ENCODE measurements at places on chromosomes 5 and 9. TPM values are rescaled to one million over a fixed set of nuclear protein-coding genes. Genes with fewer than 3 reads are reported as not detected.

Gene NEUROG1
- polyA plus RNA-seq = not detected

- no peaks in the 10 kb centered on the region for H3K27me3 ChIP-seq
- H3K27ac ChIP-seq = no peak overlapping the region
- no peak for DNase-seq
- H3K4me1 ChIP-seq = no peaks in the 10 kb centered on the region
- no peak overlapping the region for H3K4me3 ChIP-seq
Measured at GRCh38 chr5:93219641-93220145, 361.3 kb downstream of the NR2F1-AS1 start.

DNA sequence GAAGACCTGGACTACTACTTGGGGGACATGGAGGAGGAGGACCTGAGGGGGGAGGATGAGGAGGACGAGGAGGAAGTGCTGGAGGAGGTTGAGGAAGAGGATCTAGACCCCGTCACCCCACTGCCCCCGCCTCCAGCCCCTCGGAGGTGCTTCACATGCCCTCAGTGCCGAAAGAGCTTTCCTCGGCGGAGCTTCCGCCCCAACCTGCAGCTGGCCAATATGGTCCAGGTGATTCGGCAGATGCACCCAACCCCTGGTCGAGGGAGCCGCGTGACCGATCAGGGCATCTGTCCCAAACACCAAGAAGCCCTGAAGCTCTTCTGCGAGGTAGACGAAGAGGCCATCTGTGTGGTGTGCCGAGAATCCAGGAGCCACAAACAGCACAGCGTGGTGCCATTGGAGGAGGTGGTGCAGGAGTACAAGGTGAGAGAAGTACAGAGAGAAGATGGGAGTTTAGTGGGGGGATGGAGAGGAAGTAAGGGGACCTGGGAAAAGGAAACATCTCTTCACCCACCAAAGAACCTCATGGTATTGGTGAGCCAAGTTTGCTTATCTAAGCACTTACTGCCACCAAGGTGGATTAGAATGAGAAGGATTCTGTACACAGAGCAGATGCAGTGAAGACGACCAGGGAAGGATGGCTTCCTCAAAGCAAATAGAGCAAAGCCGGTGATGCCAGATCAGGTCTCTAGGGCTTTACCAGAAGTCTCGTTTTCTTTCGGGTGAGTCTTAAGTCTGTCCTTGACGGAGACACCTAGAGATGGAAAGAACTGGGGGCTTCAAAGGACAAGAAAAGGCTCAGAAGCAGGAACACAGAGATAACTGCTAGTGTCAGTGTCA is 1.5 kb downstream of the TRIM41 start:
- H3K27ac ChIP-seq = peak overlapping the region; percentile 91
- H3K36me3 ChIP-seq = no peaks in the 10 kb centered on the region
- DNase-seq = peak; percentile 73
- peaks cover 55% of the 10 kb centered on the region for H3K4me1 ChIP-seq

DNA sequence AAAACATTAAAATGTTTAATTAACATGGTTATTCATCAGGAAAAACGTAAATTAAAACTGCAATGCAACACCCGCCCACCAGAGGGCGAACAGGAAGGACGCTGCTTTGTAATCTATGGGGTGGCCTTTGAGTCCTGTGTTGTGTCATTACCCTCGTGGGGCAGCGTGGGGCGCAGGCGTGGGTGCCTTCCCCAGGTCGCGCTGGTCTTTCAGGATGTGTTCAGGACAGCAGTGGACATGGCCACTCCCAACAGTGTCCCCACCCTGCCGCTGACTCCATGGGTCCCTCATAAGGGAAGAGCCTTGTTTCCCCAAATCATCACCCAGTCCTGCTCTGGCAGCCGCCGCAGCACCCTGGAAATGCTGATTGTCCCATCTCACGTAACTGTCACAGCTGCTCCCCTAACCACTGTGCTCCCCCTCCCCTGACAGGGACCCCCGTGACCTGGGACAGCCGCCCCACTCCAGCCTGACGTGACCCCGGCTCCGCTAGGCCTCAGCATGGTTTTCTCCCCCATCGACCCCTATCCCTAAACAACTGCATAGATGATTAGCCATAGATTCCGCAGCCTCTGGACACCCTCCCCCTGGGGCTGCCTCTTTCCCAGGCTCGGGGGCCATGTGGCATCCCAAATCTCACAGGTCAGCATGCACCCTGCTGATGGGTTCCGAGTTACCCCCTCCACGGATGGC is 36.4 kb downstream of the GLT6D1 start:
- no peaks in the 10 kb centered on the region for H3K36me3 ChIP-seq
- H3K27ac ChIP-seq = no peak overlapping the region
- peak; percentile 36 for DNase-seq
- no peak overlapping the region for H3K4me3 ChIP-seq

- no peak for DNase-seq
- peaks cover 4% of the 10 kb centered on the region for H3K27me3 ChIP-seq
- no peak overlapping the region for H3K27ac ChIP-seq
- no peaks in the 10 kb centered on the region for H3K36me3 ChIP-seq
- H3K4me1 ChIP-seq = no peaks in the 10 kb centered on the region
Measured at GRCh38 chr9:35487081-35487480, 2.8 kb upstream of the RUSC2 start.

- H3K36me3 ChIP-seq = peaks cover 25% of the 10 kb centered on the region
- no peaks in the 10 kb centered on the region for H3K27me3 ChIP-seq
- no peaks in the 10 kb centered on the region for H3K4me1 ChIP-seq
Measured at GRCh38 chr9:120562861-120563443, 17.0 kb downstream of the CDK5RAP2 start.

GRCh38 chr9:70613024-70613768 is 198.7 kb upstream of the KLF9 start:
- no peak overlapping the region for H3K27ac ChIP-seq
- H3K27me3 ChIP-seq = no peaks in the 10 kb centered on the region
- H3K4me3 ChIP-seq = no peak overlapping the region
- H3K4me1 ChIP-seq = no peaks in the 10 kb centered on the region

- peaks cover 10% of the 10 kb centered on the region for H3K4me1 ChIP-seq
- H3K4me3 ChIP-seq = no peak overlapping the region
- H3K36me3 ChIP-seq = no peaks in the 10 kb centered on the region
- no peak overlapping the region for H3K27ac ChIP-seq
Measured at GRCh38 chr9:137318602-137319001, 16.5 kb upstream of the NRARP start.

GRCh38 chr5:53815471-53815870 is 255.0 kb downstream of the NDUFS4 start:
- H3K27me3 ChIP-seq = no peaks in the 10 kb centered on the region
- no peaks in the 10 kb centered on the region for H3K36me3 ChIP-seq
- no peak for DNase-seq
- H3K4me3 ChIP-seq = no peak overlapping the region
- no peaks in the 10 kb centered on the region for H3K4me1 ChIP-seq

Gene IFNE
- polyA plus RNA-seq = not detected

Gene PCDHGB7
- not detected for polyA plus RNA-seq

- H3K27me3 ChIP-seq = no peaks in the 10 kb centered on the region
- no peaks in the 10 kb centered on the region for H3K4me1 ChIP-seq
- no peak for DNase-seq
Measured at GRCh38 chr5:92909602-92909962, 671.4 kb downstream of the NR2F1-AS1 start.

Data from CD8-positive, alpha-beta memory T cell (primary cell).